Iris pigment epithelial cell (primary cell): ENCODE measurements at places on chromosomes 2 and 18.

- no peak for DNase-seq
These were observed 11.5 kb downstream of the SFTPB start for GRCh38 chr2:85656468-85656867.

DNA sequence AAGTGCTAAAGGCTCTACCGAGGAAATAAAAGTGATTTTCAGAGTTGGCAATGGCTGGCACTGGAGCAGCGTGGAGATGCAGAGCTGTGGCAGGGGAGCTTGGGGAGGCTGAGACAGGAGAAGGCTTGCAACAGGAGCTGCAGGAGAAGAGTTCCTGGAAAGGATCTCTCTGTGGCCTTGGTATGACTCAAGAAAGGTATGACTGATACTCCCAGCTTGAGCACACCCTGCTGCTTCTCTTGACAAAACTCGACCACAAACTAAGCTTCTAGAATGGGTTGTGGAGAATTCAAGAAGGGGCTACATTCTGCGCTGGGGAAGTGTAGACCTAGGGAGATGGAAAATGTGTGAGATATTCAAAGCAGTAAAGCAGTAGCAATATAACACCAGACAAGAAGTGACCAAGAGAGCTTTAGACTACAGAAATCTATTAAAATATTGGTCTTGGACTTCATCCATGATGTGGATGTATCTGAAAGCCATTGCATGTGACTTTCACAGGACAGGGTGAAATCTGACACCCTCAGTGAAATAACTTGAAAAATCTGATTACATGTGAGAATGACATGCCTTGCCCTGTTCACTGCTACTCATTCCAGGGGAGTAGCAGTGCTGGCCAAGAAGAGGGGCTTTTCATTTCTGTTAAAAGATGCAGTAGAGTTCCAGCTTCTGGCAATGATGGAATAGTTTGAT, 41.5 kb downstream of the SUCLG1 start:
- DNase-seq: peak; percentile 46

GRCh38 chr2:219515874-219516629, 1.8 kb downstream of the ASIC4 start:
- DNase-seq: no peak

DNA sequence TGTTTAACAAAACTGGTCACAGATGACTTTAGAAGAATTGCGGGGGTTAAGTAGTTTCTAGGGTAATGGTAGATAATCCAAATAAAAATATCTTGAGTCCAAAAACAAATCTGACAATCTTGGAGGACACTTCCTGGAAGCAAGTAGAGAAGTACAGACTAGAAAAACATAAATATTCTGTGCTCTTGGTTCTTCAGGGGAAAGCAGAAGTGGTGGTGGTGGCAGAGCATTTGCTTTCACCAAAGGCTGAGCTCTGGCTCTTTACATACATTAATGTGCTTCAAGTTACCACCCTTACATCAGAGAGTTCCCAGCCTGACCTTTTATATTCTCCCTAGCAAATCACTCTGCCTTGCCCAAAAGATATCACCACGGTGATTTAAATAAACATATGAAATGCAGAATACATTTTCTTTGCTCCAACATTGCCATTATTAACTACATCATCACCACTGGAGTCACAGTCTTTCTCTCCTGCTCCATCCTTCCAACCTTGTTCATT, 15.3 kb downstream of the PDE11A start:
- no peak for DNase-seq

- no peak for DNase-seq
These were observed 615.0 kb upstream of the FANCL start for GRCh38 chr2:58856100-58856499.
